Stimulated activated CD8-positive, alpha-beta memory T cell treated with anti-CD3 and anti-CD28 coated beads, Interleukin-4, amount 100 ng/mL, for 1 hour (primary cell): ENCODE measurements at places on chromosomes 7 and 10.

DNA sequence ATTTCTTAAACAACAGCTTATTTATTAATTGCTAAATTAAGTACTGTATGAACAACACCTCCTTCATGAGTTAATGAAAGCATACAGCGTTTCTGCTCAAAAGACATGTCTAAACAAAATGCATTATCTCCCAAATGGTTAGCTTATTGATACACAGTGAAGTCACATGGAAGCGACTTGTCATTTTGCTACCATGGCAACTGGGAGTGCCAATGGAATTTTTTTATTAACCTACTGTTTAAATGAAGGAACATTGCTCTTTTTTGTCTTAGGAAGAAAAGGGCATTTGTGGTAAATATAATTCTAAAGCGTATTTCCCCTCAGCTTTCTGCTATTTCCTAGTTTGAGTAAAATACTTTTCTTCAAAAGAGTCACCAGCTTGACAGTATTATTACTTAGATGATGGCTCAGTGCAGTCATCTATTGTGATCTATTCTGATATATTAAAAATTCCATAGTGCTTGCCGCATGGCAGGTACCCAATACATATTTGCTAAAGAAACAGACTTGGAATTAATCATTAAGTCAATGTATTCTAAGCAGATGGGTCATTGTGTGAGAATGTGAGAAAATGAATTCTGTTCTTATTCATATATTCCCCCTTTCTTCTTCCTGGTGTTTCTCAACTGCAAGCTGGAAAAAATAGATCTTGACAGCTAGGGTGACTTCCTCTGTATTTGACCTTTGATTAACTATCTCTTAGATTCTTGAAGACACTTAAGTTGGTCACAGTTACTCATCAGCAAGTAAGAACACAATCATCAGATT, 818.3 kb downstream of the MAGI2 start:
- DNase-seq: no peak

DNA sequence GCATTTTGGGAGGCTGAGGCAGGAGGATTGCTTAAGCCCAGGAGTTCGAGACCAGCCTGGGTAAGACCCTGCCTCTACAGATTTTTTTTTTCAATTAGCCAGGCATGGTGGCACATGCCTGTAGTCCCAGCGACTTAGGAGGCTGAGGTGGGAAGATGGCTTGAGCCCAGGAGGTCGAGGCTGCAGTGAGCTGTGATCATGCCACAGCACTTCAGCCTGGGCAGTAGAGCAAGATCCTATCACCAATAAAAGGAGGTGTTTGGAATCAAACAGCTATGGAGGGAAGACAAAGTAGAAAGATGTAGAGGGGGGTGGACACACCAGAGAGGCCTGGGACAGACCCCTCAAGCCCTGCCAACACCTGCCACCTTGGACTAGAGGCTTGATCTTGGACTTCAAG, 9.1 kb upstream of the TNRC18 start:
- DNase-seq: no peak

- no peak for DNase-seq
Measured at GRCh38 chr10:32104622-32105509, 48.6 kb upstream of the KIF5B start.

- DNase-seq: no peak
Measured at GRCh38 chr7:121540138-121540537, 144.0 kb upstream of the FAM3C start.

GRCh38 chr10:32953277-32953927, 4.6 kb downstream of the ITGB1 start:
- DNase-seq: no peak

- DNase-seq: no peak
Measured at GRCh38 chr7:131570401-131570800, 14.0 kb upstream of the PODXL start.

DNA sequence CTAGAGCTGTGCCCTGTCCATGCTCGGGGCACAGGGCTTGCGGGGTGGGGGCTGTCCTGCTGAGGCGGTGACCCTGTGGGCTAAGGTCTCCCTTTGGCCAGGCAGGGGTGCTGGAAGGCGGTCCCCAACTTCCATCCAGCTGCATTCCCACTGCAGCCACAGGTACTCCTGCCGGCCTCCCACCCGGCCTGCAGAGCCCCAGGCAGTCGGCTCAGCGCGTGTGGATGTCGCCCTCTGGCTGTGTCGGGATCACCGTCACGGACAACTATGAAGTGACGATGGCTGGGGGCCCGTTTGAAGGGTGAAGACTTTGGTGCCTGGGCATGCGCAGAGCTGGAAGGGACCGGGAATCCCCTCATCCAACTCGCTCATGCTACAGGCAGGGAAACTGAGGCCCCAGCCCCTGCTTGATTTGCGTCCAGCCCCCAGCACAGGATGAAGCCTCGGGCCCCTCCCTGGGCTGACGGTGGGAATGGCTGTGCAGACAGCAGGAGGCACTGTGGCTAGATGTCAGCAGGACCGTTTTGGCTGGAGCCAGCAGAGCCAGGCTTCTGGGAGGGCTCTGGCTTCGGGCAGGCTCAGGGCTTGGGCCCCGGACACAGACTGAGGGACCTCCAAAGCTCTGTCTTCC, 2.3 kb upstream of the TMEM184A start:
- no peak for DNase-seq

- DNase-seq: no peak
Measured at GRCh38 chr10:89281606-89282395, 20.0 kb upstream of the IFIT2 start.

GRCh38 chr7:131031099-131031868, 296.4 kb upstream of the MKLN1 start:
- DNase-seq: no peak

- no peak for DNase-seq
Measured at GRCh38 chr10:21526188-21526859, 842 bp upstream of the SKIDA1 start.

- DNase-seq: no peak
Measured at GRCh38 chr10:13987446-13987845, 343.3 kb downstream of the FRMD4A start.

GRCh38 chr10:80537086-80537735, 491 bp upstream of the SH2D4B start:
- DNase-seq: no peak

DNA sequence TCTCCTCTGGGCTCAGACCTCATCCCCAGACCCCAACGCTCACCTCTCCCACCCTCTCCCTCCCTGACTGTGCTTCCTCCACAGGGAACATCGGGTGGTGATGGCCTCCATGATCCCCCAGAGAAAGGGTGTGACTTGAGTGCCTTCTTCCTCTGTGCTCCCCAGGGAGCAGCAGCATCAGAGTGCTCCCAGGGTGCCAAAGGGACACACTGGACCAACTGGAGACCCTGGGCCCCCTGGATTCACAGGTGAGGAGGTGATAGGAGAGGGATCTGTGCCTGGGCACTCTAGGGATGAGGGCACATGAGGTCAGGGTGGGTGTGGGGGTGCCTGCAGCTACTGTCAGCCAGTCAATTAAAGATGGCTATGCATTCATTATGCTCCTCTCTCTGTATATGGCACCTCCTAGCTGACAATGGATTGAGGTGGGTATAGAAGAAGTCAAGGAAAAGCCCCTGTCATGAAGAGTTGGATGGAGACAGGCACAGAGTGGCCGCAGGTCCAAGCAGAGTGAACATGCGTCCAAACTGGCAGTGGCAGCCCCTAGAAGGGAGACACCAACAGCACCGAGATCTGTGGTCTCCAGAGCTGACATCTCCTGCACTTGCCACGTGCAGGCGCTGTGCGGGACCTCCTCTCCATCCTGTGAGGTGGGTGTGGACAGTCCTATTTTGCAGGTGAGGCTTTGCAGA, 15.5 kb upstream of the VOPP1 start:
- DNase-seq: no peak

GRCh38 chr10:108721874-108722273, 1201.4 kb downstream of the XPNPEP1 start:
- no peak for DNase-seq

- no peak for DNase-seq
Measured at GRCh38 chr7:45390180-45390579, 184.0 kb upstream of the ADCY1 start.

- DNase-seq: no peak
Measured at GRCh38 chr7:4209126-4209525, 473.0 kb upstream of the FOXK1 start.

DNA sequence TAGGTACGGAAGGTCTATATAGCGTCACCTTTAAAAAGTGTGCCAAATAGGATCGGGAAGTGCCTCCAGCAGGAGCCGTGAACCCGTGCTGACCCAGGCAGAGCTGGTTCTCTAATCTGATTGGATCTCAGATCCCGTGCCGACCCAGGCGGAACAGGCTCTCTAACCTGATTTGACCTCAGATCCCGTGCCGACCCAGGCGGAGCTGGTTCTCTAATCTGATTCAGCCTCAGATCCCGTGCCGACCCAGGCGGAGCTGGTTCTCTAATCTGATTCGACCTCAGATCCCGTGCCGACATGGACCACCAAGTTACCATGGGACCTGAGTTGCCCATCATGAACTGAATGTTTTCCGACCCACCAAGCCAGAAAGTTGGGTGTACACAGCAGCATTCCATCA, 463.9 kb downstream of the PTPRN2 start:
- DNase-seq: no peak

DNA sequence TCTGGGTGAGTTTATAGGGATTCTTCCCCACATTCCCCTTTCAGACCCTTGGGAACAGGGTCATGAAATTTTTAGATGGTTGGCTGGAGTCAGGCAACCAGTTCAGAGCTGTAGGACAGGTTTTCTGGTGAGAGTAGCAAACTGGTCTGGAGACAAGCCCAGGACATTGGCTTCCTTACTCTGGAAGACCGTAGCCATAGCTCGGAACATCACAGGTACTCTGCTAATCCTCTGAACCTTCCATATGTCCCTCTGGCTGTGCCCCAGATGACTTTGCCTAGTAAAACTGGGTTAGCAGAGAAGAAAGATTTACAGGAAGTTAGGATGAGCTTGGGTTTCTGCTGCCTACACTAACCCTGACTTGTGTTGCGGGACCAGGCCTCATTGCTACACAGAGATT, 104.5 kb upstream of the MKLN1 start:
- no peak for DNase-seq

GRCh38 chr7:30251708-30252329, 32.6 kb upstream of the ZNRF2 start:
- no peak for DNase-seq

DNA sequence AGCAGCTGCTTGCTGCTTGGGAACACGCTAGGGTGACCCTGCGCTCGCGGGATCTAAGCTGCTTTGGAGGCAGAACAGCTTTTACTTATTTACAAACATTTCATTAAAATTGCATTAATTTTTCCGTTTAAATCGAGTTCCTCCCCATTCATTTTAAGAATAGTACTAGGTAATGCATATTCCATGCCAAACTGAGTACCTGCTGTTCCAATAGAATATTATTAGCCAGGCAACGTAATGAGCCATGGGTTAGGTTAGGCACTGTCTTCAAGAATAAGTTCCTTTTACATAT, 860 bp downstream of the EXOC6 start:
- DNase-seq: no peak

DNA sequence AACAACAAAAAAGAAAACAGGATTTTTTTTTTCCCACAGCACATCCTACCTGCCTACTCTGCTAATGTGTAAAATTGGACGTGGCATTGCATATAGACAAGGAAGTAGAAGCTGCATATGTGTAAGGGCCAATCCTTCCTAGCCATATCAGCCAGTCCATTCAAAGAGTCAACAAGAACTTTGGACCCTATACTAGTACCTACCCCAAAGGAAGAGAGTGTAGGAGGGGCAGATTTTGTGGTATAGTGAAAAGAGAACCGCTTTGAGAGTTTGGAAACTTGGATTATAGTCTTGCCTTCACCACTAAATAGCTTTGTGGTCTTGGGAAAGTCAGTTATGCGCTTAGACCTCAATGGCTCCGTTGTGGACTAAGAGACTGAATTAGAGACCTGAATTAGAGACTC, 12.1 kb upstream of the MCU start:
- DNase-seq: no peak

- no peak for DNase-seq
Measured at GRCh38 chr7:98213296-98213887, 2.2 kb downstream of the BHLHA15 start.

GRCh38 chr10:96374639-96374984, 15.8 kb upstream of the OPALIN start:
- DNase-seq: no peak

DNA sequence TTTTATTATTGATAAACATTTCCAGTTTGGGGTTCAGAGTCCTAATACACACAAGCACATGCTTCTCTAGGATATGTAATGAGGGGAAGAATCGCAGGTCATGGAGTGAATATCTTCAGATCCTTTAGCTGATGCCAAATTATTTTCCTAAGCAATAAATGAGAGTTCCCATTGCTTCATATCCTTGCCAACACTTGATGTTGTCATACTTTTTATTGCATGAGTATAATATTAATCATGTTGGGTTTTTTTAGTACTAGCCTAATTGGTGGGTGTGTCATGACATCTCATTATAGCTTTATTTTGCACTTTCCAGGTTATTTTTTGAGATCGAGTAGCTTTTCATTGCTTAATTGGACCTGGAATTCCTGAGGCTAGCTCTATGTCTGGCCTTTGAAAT, 35.3 kb downstream of the TLX1 start:
- DNase-seq: no peak

- peak; percentile 39 for DNase-seq
Measured at GRCh38 chr10:100510533-100511308, 8.9 kb downstream of the SEC31B start.

DNA sequence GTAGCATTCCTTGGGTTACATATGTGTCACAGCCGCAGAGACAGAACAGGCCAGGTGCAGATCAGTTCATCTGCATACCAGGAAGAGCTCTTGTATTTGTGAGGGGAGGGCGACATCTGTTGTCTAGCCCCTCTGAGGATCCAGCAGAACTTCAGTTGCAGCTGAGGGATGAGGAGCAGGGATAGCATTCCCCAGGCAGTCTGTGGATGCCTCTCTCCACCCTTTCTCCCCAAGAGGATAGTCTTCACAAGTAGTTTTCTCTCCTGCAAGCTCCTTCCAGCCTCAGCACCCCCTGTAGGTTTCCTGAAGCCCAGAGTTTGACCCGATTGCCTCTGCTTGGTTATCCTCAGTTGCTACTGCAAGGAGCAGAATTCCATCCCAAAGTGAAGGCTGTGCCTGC, 2.6 kb downstream of the SCD start:
- DNase-seq: no peak

GRCh38 chr7:151631570-151631952, 111.9 kb upstream of the RHEB start:
- no peak for DNase-seq

DNA sequence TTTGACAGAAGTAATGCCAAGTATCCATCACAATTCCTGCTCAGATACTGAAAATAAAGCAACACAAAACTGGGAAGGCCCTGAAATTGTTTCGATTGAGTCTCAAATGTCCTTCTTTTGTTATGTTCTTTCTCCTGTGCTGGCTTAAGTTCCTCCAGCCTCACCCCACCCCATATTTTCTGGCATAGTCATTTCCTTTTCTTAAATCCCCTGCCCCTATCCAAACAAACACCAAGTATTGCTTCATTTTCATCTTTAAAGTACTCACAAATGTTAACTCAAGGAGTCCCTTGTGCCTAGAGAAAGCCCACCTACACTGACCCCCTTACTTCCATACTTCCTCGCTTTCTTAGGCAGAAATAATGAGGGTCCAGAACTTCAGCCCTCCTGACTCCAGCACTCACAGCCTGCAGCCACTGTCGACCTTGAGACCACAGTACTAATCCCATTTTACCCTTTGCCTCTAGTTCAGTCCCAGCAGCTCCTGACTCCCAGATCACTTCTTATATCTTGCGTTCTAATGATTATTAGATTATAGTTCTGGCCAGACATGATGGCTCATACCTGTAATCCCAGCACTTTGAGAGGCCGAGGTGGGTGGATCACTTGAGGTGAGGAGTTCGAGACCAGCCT, 73.2 kb upstream of the ST8SIA6 start:
- no peak for DNase-seq

- DNase-seq: no peak
Measured at GRCh38 chr7:33685981-33686683, 219.2 kb upstream of the BMPER start.
